ENCODE measurements at places on chromosomes 4 and X.

GRCh38 chr4:1375761-1376322, 28.8 kb downstream of the UVSSA start:
- DNase-seq, result no peak

GRCh38 chr4:125501568-125501967, 186.8 kb downstream of the FAT4 start:
- DNase-seq, result no peak

GRCh38 chrX:142688256-142688655, 337.5 kb upstream of the SPANXN4 start:
- no peak for DNase-seq

GRCh38 chr4:139951021-139951420, 203.0 kb downstream of the MAML3 start:
- DNase-seq, result no peak

GRCh38 chr4:6974138-6974848, 64.7 kb downstream of the TBC1D14 start:
- DNase-seq, result peak; percentile 75

DNA sequence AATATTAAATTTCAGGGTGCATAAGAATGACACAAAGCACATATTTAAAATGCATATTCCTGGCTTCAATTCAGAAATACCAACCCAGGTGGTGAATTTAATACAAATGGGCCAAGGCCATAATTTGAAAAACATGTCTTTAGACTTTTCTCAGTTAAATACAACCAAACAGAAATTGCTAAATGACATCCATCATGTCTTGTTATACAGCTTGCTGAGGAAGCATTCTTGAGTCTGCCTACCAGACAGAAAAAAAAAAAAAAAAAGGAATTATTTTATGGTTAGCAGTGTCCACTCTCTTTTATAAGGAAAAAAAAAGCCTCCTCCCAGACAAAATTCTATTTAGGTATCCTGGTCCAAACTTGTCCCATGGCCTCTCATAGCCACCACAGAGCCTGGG, 119.1 kb downstream of the PAPSS1 start:
- DNase-seq, result no peak

DNA sequence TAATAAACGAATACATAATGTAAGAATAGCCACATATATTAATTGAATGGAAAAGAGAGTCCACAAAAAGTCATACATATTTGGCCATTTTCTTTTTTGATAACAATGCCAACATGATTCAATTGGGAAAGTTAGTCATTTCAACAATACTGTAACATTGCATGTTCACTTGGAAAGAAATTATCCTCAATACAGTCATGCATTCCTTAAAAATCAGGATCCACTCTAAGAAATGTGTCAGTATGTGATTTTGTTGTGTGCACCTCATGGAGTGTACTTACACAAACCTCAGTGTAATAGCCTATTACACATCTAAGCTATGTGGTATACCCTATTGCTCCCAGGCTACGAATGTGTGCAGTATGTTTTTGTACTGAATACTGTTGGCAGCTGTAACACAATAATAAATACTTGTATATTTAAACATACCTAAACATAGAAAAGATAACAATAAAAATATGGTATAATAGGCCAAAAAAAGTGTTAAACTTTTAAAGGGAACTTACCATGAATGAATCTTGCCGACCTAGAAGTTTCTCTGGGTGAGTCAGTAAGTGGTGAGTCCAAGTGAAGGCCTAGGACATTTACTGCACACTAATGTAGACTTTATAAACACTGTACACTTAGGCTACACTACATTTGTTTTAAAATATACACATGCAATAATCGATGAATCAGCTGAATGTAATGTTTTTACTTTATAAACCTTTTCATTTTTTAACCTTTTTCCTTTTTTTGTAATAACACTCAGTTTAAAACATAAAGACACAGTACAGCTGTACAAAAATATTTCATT, 806.8 kb downstream of the PCDH18 start:
- DNase-seq, result no peak

GRCh38 chrX:47748576-47748975, 88.1 kb upstream of the ZNF81 start:
- DNase-seq, result no peak

- DNase-seq, result no peak
Measured at GRCh38 chr4:140846736-140847135, 90.6 kb upstream of the TBC1D9 start.

- DNase-seq, result no peak
Measured at GRCh38 chrX:146181858-146182257, 364.2 kb downstream of the SLITRK2 start.

- DNase-seq, result no peak
Measured at GRCh38 chr4:88448889-88449288, 8.0 kb upstream of the HERC5 start.

GRCh38 chrX:147958291-147958690, 22.8 kb upstream of the FMR1NB start:
- DNase-seq, result no peak

- DNase-seq, result peak; percentile 13
Measured at GRCh38 chrX:1589356-1590130, 1.9 kb upstream of the AKAP17A start.

DNA sequence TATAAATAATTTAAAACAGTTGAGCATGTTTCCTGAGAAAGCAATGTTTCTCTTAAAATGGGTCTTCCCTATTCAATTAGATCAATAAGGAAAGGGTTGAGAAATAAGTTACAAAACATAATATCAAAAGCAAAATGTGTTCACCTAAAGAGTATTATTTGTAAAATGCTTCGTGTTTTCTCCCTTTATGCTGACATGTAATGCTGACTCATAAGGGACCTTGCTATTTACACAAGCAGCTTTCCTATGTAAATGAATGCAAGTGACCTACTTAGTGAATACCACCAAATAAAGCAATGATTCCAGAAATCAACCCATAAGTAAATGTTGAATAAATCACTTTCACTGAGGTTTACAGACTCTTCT, 91.5 kb downstream of the ELOVL6 start:
- DNase-seq, result no peak

GRCh38 chrX:1242891-1243402, 25.7 kb upstream of the CSF2RA start:
- no peak for DNase-seq
